Activated CD8-positive, alpha-beta memory T cell treated with anti-CD3 and anti-CD28 coated beads, Interleukin-2, amount 50 U/mL, for 48 hours (primary cell): ENCODE measurements at places on chromosomes 4 and X.

DNA sequence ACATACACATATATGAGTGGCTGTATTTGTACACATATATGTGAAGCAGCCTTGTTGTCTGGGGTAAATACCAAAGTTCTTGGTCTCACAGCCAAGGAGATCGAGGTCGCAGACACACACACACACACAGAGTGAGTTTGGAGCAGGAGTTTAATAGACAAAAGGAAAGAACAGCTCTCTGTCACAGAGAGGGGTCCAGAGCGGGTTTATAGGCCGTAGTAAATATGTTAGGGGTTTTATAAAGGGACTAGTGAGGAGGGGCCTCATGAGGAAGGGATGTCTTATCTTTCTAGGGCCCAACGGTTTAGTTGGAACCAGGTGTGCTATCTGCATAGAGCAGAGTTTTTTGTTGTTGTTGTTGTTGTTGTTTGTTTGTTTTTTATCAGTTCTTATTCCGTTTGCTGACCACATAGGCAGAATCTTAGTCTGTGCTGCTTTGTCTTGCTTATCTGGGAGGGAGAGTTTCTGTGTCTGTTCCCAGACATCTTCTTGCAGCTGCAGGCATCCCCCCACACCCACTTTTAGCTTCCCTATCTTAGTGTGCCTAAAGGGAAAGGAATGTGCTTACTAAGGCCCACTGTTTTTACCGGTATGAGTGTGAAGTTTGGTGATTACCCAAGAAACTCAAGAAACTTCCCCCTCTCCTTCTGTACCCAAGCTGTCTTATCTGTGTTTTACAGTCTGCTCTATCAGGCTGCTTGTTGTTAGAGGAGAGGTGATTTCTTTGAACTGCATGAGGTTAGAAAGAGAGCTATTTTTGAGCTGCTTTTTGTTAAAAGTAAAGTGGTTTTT lies 91.9 kb downstream of the TENT5D start:
- DNase-seq = no peak

GRCh38 chr4:184672741-184673140 lies 23.2 kb downstream of the PRIMPOL start:
- DNase-seq = no peak

GRCh38 chr4:167003326-167003725 lies 231.0 kb downstream of the SPOCK3 start:
- DNase-seq = no peak

DNA sequence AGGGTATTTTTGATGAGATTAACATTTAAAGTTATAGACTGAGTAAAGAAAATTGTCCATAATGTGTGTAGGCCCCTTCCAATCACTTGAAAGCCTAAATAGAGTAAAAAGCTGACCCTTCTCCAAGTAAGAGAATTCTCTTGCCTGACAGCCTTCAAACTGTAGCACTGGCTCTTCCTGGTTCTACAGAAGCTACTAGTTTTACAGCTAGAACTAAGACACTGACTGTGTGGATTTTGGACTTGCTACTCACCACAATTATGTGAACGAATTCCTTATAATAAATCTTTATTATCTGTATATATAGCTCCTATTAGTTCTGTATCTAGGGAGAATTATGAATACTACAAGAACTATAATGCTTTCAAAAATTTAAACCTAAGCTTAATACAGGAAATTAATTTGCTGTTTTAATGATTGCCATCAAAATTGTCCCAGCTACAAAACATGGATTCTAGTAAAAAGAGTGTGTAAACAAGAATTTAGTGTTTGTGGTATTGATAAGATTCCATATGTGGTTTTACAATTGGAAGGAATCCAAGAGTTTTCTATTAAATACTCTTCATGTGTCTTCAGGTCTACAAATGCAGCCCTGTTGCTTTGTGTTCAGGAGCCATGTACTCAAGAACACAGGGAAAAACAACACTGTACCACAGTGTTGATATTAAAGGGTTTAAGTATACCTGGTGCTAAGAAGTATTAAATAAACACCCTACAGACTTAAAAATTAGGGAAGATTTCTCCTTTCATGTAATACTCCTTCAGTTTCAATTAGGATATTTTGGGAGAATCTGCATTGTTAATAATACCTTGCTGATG lies 366.5 kb downstream of the CXXC4 start:
- no peak for DNase-seq

GRCh38 chr4:77193511-77194102 lies 36.6 kb downstream of the CCNG2 start:
- DNase-seq = peak; percentile 80
